Glutamatergic neuron (in vitro differentiated cells): ENCODE measurements at places on chromosomes 6 and 20.

DNA sequence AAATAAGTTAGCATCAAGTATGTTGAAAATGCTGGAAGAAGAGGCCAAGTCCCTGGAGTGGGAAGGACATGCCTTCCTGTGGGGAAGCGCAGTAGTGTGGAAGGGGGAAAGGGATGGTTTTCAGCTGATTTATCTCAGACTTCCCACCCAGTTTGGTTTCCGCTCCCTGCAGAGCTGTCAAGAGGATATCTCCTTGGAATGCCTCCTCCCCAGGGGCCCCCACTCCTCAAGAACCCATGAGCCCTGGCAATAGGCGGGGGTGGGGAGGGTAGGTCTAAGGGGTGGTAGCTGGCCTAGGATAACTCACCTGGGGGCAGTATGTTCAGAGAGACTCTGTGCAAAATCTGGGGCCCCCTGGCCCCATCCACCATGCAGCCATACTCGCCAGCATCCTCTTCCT lies 696 bp downstream of the TREML1 start:
- DNase-seq = no peak

DNA sequence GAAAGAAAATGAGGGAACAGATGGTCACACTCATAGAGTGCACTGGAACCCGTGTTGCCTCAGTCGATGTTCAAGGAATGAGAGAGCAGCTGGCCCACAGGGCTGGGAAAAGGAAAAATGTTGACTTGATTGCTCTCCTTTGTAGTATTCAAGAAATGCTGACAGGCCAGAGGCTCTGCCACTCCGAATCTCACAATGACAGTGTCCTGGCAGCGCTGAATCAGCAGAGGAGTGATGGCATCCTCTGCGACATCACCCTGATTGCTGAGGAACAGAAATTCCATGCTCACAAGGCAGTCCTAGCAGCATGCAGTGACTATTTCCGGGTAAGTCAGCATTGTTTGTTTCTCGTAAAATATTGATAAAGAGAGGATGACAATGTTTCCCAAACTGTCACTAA lies 51.3 kb downstream of the KLHL32 start:
- no peak for DNase-seq

- DNase-seq = no peak
These were observed 242.2 kb downstream of the HIVEP2 start for GRCh38 chr6:142702501-142703460.

GRCh38 chr6:157455731-157456523 lies 74.9 kb downstream of the ZDHHC14 start:
- no peak for DNase-seq

DNA sequence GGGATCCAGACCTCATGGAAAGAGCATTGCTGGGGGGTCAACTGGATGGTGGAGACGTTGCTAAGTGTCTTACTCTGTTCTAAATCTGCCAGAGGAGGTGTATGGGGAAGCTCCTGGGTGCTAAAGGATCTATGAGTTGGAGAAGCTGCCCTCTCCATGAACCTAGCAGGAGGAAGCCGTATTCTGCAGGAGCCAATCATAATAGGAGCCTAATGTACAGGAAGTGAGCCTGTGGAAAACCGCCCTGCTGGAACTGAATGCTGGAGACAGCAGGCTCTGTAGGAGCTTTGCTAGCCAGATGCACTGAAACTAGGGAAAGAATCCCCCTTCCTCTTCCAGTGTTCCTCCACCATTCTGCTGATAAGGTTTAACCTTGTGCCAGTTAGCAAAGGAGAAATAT lies 10.9 kb downstream of the CASP8AP2 start:
- no peak for DNase-seq

DNA sequence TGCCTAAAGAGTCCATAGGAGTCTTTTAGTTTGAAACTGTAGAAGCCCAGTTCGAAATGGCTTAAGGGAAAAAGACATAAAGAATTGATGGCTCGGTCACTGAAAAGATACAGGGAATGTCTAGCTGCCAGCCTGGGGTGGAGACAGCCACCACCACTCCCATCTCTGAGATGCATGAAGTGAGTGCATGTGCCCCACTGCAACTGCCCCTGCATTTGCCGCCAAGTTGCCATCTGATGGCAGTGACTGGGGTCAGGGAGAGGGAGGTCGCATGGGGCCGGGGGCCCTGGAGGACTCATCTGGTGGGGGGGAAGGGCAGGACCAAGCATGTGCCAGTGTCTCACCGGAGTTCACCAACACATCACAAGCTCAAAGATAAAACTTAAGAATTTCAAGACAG lies 385.8 kb upstream of the SULF2 start:
- no peak for DNase-seq

- DNase-seq = no peak
These were observed 90.4 kb downstream of the MAP3K7 start for GRCh38 chr6:90496258-90497016.

DNA sequence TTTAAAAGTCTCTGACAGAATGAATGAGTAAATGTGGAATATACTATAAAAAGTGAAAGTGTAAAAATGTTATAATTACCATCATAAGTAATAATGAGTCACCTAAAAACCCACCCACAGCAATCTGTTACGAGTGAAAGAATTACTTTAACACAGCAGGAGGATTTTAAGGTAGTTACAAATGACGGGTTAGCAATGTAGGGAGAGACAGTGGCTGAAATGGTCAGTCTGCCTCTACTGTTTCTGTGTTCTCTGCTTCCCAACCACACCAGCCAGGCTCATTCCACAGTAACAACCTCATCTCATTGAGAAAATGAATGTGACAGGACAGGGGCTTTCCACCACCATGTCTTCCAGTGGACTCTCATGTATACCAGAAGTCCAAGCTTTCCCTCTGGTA lies 124.4 kb upstream of the KCNK16 start:
- no peak for DNase-seq

GRCh38 chr6:108677357-108677756 lies 116.6 kb downstream of the FOXO3 start:
- DNase-seq = no peak

DNA sequence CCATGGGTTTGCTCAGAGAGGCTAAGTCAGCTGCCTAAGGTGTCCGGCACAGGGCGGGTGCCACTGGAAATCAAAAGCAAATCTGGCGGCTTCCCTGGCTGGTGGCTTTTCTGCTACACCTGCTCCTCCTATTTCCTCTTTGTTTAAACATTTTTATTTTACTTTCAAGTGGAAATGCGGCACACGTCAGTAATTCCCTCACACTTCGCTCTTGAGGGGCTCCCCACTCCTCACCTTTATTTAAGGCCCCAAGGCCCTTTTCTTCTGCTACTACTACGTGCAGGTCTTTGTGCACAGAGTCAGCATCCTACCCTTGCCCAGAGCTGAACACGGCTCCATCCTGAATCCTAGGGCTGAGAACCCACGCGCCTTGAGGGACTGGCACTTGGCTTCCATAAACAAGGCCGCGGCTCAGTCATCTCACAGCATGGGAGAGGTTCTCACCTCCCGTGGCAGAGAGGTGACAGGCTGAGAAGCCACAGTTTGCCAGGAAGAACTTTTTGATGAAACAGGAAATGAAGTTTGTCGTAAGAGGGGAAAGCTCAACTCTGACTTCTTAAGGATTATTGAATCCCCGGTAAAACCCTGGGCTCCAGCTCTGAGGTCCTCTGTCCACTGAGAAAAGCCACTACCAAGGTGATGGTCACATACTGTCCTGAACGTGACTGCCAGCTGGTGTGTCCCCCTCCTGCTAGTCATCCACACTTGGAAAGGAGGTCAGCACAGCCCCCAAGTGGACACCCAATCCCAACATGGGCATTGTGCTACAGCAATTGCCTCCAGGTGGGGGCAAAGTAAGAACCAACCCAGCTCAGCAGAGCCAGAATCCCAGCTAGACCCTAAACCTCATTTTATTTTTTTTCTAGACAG lies 48.0 kb downstream of the NFATC2 start:
- no peak for DNase-seq

- DNase-seq = no peak
These were observed 690 bp downstream of the IFNGR1 start for GRCh38 chr6:137218473-137218916.

DNA sequence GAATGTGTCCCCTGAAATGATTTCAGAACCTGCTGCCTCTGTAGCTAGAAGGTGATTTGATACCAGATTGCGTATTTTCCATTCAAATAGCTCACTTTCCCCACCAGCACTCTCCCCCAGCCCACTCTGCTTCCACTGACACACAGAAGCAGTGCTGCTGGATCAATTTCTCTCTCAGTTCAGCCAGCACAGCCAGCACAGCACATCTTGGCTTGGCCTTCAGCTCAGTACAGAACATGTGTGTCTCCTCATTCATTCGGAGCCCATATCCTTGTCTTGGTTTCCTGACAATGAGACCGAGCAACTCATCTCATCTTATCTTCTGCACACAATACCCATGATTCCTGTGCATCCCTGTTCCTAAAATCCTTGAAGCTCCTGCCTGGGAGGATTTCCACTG lies 33.8 kb upstream of the CD83 start:
- DNase-seq = no peak

DNA sequence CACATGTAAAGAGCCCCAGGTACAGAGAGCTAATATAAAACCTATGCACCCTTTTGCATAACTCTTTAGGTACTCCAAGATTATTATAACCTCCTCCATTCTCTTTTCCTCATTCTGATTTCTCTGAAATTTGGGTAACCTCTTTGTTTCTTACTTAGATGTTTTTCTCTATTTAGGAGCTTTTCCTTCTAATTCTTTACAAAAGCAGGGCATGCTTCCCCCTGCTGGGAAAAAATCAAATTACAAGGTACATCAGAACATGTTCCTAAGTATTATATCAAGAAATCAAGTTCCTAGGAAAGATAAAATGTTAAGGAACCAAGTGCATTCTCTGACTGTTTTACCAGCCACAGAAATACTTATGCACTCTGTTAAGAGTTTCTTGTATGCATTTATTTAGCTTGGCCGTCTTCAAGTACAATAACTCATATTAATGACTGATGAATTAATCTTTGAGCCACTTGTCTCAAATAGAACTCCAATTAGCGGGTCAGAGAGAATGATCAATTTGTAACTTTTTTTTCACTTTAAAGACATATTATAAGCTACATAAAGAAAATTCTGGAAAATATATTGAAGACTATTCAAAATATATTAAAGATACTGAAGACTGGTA lies 2.1 kb downstream of the KHDRBS2 start:
- no peak for DNase-seq

- DNase-seq = no peak
These were observed 31.7 kb downstream of the FOXC1 start for GRCh38 chr6:1641343-1641885.

GRCh38 chr6:144345451-144345850 lies 60.3 kb downstream of the UTRN start:
- no peak for DNase-seq

GRCh38 chr20:32646486-32646885 lies 27.3 kb downstream of the C20orf203 start:
- DNase-seq = no peak

GRCh38 chr6:5930143-5930770 lies 76.5 kb downstream of the NRN1 start:
- no peak for DNase-seq

DNA sequence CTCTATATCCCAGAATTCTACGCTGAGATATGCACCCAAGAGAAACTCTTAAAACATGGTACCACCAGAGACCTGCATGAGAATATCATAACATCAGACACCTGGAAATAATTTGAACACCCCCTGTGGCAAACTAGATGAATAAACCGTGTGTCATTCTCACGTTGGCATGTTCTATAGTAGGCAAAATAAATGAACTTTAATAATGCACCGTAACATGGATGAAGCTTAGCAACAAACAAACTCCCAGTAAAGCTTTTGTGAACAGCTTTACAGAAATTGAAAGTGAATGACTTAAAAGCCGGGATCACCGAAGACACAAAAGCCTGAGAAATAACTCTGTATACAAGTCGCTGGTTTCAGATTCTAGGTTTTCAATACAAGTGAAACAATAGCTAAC lies 1166.8 kb upstream of the CITED2 start:
- no peak for DNase-seq

GRCh38 chr6:85449388-85449817 lies 480 bp upstream of the NT5E start:
- no peak for DNase-seq

- no peak for DNase-seq
These were observed 28.8 kb upstream of the ZBP1 start for GRCh38 chr20:57648878-57649616.

DNA sequence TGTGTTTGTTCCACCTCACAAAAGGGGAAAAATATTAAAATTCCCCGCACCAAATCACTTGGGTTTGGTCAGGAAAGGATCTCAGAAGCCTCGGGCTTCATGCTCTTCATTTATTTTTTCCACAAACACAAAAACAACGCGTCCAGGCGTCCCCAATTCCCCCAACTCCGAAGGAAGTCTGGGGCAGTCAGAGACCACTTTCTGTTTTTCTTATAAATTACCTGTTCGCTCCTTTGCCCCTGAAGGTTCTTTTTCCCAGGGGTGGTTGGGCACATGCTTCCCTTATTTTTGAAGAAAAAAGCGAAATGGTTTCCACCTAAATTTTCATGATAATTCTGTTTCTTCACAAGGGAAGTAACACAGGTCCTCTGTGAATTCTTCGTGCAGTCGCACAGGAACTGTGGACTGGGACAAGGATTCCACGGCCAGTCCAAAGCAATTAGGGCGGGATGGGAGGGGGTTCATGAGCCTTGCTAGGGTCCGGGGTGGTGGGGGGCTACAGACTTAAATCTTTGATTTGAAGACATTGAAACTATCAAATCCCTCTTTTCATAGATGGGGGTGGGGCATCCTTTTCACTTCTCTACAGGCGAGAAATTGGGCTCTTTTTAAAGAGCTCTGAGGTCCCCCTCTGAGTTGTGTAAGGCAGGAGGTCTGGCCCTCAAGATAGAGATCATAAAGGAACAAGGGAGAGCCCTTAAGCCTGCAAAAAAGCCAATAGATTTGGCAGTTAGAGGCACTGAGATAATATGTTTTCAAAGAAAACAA lies 30.5 kb upstream of the HFE start:
- DNase-seq = no peak
